ENCODE measurements at places on chromosomes 11 and 22.

DNA sequence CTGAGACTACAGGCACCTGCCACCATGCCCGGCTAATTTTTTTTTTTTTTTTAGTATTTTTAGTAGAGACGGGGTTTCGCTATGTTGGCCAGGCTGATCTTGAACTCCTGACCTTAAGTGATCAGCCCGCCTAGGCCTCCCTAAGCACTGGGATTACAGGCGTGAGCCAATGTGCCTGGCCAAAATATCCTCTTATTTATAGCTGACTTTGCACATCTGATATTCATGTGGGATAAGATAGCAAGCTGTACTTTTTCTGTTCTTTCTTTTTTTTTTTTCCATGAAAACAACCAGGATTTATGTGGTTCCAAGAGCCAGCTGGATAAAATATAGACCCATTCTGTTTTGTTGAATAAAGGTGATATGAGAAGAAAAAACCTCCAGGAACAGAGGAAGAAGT, 12.1 kb upstream of the XBP1 start:
- no peak for DNase-seq

DNA sequence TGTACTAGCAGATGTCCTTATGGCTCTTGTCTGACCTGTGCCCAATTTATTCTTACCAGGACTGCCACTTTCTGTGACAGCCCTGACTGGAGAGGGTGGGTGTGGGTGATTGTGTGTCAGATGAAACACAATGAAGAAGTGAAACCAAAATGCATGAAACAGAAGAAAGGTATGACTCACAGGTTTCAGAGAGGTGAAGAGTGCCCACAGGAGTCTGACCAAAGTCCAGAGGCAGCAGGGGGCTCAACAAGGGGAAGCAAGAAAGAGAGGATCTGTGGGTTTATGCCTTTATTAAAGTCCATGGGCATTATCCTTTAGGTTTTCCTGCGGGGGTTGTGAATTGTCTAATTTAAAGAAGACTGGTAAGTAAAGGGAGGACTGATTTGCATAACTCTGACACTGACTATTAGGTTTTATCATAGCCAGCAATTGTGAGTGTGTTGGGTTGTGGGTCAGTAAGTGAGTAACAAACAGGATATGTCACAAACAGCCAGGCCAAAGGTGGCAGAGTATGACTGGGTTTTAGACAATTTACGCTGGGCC, 3.9 kb upstream of the OR4C6 start:
- DNase-seq, result no peak

GRCh38 chr11:79950741-79951140, 509.9 kb upstream of the TENM4 start:
- no peak for DNase-seq

- peak; percentile 46 for DNase-seq
Observed at GRCh38 chr11:2892215-2892966, 6.8 kb upstream of the CDKN1C start.

GRCh38 chr22:41469218-41469851, 418 bp downstream of the ACO2 start:
- DNase-seq, result no peak

DNA sequence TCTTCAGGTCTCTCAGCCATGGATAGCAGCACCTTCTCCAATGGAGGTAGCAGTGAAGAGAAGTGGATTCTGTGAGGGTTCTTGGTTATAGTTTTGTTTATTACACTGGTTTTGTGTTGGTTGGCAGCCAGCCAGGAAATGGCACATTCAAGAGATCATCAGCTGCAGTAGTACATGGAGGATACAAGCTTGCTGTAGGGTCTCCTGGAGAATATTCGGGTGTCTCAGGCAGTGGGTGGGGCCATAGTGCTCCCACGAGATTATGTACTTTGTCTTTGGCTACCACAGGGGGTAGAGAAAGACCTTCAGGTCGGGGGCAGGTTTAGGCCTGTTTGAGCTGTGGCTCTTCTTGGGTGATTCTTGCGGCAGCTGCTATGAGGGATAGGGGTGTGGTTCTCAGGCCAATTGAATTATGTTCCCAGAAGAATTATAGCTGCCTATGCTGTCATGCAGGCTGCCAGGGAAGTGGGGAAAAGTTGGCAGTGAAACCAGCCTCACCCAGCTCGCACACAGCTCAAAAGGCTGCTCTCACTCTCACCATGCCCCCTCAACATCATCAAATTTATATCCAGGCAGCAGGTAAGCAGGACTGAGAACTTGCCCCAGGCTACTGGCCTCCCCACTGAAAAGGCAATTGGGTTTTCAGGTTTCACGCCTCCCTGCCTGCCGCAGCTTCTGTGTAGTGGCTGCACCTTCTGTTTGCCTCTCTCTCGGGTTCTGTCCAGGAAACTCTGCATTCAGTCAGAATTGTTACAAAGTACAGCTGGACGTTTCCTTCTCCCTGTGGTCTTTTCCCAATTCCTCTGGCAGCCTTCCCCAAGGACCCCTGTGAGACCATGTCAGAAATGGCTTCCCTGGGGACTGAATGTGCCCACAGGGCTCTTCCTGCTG, 435.5 kb downstream of the LUZP2 start:
- DNase-seq, result no peak

DNA sequence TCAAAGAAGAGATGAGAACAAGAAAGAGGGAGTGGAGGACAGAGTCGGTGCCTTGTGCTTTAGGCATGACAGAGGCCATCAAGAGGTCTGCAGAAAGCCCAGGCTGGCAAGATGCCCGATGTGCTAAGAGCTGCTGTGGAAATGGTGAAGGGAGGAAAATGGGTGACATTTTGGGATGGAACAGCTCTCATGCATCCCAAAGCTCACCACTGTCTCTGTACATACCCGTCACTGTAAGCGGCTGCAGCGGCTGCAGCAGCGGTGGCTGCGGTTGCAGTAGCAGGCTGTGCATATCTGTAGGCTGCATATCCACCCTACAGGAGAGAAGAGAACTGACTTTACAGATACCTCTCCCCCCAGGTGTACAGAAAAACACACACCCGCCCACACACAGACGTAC, 28.6 kb downstream of the APOL5 start:
- DNase-seq, result no peak

DNA sequence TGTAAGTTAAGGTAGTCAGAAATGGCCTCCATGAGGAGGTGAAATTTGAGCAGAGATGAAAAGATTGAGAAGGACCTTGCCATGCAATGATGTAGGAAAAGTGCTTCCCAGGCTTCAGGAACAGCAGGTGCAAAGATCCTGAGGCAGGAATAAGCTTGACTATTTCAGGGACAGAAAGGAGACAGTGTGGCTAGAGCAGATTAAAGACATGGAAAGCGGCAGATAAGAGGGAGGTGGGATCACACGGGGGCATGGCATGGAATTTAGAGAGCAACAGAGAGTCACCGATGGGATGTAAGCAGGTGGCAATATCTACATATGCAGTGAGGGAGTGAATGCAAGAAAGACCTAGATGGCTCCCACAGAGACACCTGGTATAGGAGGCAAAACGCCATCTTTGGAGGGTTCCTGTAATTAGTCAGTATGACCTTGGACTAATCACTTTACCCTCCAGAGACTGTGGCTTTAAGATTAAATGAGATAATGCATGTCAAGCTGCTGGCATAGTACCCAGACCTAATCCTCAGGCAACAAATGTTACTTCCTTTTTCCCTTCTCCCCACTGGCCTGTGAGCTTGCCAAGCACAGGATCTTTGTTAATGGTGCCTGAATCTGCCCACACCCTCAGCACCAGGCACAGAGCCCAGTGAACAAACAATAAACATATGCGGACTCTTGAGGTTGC, 24.6 kb upstream of the ACER3 start:
- DNase-seq, result no peak

DNA sequence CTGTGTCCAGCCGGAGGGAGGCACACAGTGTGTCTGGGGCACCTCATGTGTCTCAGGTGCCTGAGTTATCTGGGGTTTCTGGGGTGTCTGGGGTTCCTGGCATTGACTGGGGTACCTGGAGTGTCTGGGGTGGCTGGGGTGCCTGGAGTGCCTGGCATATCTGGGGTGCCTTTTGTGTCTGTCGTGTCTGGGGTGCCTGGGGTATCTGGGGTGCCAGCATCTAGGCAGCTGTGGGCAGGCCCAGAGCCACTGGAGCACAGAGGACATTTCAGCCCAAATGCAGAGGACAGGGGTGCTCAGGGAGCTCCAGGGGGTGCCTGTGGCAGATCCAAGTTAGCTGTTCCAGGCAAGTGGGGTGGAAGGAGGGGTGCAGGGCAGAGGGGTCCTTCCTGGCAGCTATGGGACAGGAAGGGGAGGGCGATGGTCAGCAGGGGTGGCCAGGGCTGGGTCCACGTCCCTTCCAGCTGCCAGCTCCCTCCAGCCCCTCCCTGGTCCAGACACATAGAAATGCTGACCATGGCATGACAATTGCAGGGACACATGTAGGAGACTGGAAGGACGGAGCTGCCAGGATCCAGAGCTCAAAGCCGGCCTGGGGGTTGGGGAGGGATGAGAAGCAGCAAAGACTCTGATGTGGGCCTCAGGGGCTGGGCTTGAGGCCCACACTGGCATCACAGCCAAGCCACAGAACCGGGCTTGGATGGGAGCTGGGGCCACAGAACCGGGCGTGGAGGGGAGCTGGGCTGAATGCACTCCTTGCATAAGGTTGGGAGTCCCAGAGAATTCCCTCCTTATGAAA, 133.0 kb downstream of the BRD1 start:
- DNase-seq, result no peak

DNA sequence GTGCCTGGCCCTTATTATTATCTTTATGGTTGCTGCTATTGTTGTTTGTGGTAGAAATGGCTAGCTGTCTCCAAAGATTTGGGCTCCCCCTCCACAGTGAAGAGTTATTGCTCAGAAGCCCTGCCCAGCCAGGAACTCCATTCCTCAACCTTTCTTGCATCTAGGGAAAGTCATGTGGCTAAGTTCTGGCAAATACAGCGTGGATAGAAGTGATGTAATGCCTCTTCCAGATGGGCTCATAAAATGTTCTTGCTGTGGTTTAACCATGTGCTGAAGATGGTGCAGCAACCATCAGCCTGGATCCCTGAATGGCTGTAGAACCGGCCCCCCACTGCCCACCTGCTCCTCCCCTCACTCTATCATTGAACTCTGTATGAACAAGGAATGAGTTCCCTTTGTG, 203.5 kb upstream of the E2F8 start:
- DNase-seq, result no peak

GRCh38 chr22:31199187-31199586, 12.9 kb upstream of the LIMK2 start:
- DNase-seq, result no peak

DNA sequence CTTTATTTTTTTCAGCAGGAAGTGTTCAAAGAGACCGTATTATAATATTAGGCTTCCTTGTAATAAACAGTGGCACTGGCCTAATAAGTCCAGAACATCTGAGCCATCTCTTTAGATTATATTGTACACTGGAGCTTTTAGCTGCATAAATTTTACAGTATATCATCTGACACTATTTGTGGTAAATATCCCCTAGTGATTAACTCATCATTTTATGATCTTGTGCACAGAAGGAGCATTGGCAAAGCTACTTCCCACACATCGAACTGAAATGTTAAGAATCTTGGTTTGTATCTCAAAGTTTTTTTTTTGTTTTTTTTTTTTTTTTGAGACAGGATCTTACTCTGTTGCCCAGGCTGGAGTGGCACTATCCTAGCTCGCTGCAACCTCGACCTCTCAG, 162.7 kb downstream of the HIPK3 start:
- no peak for DNase-seq

DNA sequence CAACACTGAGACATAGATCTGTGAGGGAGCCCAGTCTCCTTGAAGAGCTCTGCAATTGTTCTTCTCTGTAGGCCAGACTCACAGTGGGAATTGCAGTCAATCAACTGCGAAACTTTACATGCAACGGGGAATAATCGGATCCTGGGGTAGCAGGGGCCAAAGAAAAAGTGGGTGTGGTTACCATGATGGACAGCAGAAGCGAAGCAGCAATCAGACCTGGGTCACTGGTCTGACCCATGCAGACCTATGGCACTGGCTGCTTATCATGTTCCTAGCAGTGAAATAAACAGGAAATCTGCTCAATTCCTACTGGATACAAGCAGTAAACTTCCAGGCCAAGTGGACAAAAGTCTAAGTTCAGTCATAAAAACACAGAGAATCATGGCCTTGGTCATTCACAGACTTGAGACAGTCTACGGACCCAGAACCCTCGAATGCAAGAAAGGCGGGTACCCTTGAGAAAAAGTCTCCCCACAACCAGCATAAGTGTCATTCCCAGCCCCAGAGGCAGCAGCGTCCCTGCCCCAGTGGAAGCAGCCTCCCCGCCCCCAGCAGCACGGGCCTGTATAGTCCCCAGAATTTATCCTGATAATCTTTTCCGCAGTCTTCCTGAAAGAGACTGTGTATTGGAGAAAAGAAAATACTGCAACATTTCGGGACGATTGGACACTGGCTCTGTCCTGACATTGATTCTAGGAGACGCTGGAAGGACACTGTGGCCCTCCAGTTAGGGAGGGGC, 34.6 kb downstream of the ASCL2 start:
- no peak for DNase-seq

- DNase-seq, result peak; percentile 23
Observed at GRCh38 chr11:68090706-68091105, 30.5 kb downstream of the CHKA start.

DNA sequence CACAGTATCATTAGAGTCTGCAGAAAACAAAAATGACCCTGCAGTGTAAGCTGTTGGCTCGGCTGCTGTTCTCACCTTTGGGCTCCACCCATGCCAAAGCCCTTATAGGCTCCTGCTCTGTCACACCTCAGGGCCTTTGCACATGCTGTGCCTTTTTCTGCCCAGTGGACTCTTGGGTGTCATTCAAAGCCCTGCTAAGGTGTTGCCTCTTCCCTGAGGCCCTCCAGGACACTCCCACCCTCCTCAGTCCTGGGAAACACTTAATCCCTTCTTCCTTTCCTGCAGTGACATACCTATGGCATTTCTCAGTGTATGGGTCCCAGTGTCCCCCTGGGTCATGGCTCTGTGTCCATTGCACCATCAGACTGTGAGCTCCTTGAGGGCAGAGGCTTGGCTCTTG, 29.1 kb upstream of the CACNG2 start:
- no peak for DNase-seq

- no peak for DNase-seq
Observed at GRCh38 chr11:68370211-68371111, 58.1 kb downstream of the LRP5 start.

- no peak for DNase-seq
Observed at GRCh38 chr22:46295277-46295971, 1.2 kb upstream of the GTSE1 start.

DNA sequence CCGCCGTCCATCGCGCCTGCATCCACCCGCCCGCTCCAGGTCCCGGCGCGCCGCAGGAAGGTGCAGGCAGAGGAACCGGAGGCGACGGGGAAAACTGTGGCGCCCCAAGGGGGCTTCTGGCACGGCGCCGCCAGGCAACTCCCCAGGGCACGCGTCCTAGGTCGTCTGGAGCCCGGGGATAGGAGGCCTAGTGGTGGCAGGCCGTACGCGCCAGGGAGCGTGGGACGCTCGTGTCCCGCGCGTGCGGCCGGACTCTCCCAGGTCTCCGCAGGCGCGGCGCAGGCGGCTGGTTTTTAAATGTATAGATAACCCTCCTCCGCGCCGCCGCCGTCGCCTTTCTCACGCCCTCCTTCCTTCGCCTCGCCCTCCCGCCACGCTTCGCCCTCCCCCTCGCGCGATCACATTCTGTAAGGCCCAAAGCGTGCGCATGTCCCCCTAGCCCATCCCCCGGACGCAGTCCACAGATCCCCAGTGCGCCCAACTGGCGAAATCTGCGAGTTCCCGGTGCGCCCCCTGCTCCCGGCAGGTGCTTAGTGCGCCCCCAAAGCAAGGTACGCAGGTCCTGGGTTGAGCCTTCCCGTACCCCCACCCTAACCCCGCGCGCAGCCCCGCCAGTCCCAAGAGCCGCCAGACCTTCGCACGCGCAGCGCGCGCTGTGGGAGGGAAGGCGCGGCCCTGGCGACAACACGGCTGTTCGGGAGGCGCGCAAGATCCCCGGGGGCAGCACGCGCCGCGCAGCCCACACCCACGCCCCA, at the start of gene ASCL2:
ASCL2 (minus strand) TSS at position 267 of the 755 bp plus-strand sequence; CDS start at position 11, 256 bp downstream.
- DNase-seq, result peak; percentile 67
